Psoas muscle (tissue), 8 donors: ENCODE measurements at places on chromosomes 1 and 21.

GRCh38 chr1:29120947-29121485, 2.7 kb downstream of the TMEM200B start:
- peak; percentile 66 for DNase-seq

DNA sequence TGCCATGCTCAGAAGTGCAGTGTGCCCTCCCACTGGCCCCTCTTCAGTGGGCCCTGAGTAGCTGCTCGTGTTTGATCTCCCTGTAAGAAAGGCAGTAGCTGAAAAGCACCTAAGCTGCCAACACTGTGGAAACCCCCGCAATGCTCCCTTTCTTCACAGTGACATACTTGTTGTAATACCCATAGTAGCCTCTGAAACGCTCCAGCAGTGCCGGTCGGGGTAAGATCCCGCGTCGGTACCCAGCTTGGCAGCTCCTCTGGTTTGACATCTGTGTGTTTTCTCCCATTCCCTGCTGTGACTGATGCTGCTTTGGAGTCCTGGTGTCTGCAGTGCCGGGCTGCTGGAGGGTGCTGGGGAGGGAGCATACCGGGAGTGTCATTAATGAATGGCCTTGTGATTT, 3.6 kb downstream of the CHAF1B start:
- no peak for DNase-seq

DNA sequence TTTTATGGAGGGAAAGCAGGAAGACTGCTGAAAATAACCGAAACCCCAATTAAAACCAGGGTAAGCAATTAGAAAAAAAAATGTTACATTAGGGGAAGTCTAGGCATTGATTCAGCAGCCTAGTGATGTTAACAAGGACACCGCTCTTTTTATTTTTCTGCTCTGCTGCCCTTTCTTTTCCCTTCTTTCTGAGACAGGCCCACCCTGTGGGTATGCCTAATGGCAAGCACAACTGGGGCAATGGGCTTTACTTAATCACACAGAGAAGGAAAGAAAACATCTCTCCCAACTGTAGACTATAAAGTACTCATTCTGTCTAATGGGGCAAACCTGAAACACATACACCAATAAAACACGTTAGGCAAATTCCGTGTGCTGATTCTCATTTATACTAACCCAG, 69.6 kb downstream of the GBP6 start:
- no peak for DNase-seq

- DNase-seq, result no peak
These were observed 68.7 kb upstream of the C1orf105 start for GRCh38 chr1:172351754-172352161.

DNA sequence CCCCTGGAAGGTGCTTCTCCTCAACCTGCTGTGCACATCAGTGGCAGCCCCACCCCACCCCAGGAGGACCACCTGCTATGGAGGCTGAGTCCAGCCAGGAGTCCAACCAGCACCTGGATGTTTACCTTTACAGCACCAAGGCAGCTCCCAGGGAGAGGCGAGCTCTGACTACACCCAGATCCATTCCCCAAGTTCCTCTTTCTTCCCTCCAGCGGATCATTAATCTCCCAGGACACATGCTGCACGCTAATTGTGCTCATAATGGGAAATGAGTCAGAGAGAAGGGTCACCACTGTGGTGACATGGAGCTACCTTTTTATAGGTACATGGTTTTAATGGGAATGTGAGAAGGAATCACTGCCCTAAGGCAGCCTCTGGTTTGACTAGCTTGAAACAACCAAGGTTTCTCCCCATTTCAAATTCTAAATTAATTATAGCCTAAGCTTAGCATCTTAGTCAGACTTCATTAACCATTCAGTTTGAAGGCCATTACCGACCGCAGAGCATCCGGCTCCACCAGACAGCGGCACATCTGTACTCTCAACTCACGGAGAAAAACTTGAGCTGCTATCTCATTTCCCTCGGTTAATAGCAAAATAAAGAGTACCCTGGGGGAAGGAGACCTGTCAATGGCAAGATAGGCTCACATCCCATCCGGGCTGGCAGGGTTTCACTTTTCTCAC, 173.1 kb upstream of the GALNT2 start:
- no peak for DNase-seq

GRCh38 chr1:27862671-27863537, 9.4 kb upstream of the THEMIS2 start:
- peak; percentile 66 for DNase-seq

DNA sequence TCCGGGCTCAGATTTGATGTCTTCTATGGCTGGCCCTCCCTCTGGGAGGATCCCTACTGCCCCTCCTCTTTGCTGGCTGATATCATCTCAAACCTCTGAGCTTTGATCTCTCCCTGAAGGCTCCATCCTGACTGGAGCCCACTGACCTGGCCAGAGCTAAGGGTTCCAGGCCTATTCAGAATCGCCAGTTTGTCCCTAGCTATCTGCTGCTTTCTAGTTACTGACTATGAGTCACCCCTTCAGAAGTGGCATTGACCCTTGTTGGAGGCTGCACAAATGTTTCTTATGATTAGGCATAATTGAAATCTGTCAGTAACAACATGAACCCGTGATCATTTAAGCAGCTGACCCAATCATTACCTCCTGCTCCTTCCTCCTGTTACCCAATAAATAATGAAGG, 87.1 kb downstream of the ABCA4 start:
- no peak for DNase-seq

DNA sequence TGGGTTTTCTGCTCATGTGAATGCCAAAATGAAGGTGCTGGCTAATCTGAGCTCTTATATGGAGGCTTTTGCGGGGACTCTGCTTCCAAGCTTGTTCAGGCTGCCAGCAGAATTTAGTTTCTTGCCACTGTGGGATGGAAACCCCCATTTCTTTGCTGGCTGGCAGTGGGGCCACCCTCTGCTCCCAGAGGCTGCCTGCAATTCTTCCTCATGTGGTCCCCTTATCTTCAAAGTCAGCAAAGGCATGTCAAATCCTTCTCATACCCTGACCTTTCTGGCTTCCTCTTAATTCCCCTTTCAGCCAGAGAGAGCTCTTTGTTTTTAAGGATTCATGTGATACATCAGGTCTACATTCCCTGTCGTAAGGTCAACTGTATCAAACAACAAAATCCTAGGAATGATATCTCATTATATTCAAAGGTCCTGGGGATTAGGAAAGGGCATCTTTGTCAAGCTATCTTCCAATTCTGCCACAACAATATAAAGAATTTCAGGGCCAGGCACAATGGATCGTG, 5.2 kb upstream of the GPR161 start:
- no peak for DNase-seq

GRCh38 chr1:58768191-58768731, 15.6 kb downstream of the JUN start:
- DNase-seq, result no peak

DNA sequence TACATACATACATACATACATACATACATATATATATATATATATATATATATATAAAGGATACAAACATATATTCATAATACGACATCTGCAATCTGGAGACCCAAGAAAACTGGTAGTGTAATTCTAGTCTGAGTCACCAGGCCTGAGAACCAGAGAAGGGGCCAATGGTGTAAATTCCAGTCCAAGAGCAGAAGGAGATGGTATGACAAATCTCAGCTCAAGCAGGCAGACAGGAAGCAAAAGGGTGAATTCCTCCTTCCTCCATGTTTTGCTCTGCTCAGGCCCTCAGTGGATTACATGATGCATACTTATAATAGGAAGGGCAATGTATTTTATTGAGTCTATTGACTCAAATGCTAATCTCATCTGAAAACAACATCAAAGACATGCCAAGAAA, 1060.4 kb upstream of the TMPRSS15 start:
- DNase-seq, result no peak

DNA sequence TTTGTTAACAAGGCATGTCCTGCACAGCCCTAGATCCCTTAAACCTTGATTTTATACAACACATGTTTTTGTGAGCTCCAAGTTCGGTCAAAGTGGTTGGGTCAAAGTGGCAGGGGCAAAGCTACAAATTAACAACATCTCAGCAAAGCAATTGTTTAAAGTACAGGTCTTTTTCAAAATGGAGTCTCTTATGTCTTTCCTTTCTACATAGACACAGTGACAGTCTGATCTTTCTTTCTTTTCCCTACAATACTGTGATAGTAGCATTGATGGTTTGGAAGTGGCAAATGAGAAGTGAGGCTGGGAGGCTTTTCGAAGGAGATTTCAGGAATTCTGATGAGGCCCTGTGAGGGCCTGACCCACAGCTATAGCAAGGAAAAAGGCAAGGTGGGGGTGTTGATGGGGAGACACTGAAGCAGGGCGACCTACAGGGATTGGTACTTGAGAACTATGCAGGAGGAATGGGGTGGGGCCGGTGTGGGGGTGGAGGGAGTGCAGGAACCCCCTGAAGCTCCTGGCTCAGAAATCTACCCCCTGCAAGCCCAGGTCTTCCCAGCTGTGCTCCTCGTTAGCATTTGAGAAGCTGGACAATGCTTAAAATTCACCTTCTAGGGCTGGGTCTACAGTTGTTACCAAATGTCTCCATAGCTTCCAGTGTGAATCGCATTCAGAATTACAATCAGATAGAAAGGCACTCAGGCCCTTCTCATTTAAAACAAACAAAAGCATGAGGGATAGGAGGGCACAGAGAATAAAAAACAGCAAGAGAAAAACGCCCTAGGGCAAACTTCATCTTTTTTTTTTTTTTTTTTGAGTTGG, 102.6 kb upstream of the PPM1J start:
- DNase-seq, result no peak

DNA sequence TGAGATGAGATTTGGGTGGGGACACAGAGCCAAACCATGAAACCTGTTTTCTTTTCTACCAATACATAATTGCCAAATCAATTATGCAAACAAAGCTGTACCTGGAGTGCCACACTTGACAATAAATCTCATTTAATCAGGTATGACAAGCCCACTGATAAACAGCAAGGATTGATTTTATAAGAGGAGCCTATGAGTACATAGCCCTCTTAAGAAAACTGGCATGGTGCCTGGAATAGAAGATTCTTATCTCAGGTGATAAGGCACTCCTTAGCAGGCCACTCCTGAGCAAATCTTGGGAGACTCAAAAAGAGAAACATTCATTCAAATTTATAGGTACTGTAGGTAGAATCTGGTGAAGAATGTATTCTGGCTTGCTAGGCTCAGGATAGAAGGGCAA, 28.6 kb upstream of the PDE4B start:
- DNase-seq, result no peak

DNA sequence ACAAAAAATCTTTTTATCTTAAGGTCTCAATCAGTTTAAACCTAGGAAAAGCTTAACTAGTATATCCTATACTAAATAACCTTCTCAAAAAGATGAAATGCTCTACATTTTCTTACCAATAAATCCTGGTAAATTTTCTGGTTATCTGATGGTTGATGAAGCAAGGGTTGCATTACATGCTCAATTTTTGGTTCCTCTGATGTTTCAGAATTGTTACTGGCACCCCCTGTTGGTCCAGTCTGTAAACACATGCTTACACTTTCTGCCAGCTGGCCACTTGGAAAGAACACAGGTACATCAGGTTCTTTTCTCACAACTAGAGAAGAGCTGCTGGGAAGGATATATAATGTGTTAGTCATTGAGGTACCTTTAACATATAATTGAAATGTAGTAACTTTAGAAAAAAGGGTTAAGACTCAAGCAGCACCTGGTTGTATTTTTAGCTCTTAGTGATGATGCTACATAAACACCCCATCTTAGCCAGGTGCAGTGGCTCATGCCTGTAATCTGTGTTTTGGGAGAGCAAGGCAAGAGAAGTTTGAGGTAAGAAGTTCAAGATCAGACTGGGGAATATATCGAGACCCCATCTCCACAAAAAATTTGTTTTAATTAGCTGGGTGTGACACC, 30.9 kb upstream of the TAL1 start:
- no peak for DNase-seq

DNA sequence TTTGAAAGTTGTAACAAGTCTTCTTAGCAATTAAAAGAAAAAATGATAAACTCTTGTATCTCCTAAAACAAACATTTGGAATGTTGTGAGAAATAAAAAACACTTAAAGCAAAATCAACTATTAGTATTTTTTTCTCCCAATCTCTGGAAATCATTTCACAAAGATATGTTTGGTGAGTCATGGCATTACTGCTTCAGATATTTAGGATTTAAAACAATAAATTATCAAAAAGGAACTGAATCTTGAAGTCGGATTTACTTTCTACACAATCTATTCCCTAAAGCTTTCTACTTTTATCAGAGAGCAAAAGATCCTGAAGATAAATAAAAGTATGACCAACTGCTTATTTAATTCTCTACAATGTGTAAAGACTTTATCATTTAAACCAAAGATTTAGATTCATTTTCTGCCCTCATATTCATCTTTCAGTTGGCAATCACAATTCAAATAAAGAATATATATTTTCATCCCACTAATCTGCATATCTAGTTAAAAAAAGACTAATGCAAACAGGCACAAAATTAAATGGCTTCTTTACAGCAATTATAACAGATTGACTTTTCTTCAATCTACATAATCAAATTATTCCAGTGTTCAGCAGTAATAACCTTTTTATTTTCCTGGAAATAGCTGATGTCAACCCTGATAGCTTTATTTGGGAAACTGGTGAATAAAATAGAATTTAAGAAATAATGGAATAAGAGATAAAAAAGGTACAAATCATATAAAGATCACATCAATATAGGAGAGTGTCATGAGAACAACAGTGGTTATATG, 230.0 kb downstream of the COP1 start:
- DNase-seq, result no peak

- peak; percentile 56 for DNase-seq
These were observed 82.6 kb upstream of the GALNT2 start for GRCh38 chr1:229984310-229984991.

- DNase-seq, result no peak
These were observed 67.1 kb downstream of the UBE2T start for GRCh38 chr1:202274611-202275010.
